CD4-positive, alpha-beta T cell treated with Interleukin-4 for 1 hour (primary cell): ENCODE measurements at places on chromosomes 6 and 20.
A peak's percentile ranks its signal among the peaks of the same experiment; 100 is the strongest.

DNA sequence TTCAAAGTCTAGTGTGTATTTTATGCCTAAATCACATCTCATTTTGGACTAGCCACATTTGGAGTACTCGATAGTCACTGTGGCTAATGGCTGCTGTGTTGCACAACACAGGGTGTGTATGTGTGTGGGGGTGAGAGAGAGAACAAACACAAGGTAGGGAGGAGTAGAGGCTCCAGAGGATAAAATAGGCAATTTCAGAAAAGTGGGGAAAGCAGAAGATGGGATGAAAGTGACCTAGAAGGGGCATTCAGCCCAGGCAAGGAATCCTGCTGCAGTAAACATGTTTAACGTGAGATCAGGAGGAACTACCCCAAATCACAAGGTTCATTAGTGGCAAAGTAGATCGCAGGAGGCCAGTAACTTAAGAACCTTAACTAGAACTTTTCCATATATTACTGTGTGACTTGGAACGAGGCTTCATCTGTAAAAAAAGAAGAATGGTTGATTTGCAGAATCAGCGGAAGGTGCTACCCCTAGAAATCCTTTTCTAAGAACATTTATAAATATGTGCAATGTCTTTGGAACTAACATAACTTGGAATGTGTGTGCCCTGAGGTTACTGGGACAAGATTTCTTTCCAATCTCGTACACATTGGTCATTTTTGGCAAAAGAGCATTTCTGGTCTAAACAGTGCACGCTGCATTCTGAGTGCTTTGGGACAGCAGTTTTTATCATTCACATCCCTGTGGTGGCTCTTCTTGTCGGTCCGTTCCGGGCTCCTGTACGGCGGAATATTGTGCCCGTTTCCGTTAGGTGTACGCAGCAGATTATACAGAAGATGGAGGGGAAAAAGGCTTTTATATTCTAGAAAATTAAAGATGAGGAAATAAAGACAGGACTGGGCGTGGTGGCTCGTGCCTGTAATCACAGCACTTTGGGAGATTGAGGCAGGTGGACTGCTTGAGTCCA is 2.6 kb downstream of the DUSP22 start:
- DNase-seq = no peak

- no peak for DNase-seq
Observed at GRCh38 chr20:10842116-10842515, 168.3 kb upstream of the JAG1 start.

DNA sequence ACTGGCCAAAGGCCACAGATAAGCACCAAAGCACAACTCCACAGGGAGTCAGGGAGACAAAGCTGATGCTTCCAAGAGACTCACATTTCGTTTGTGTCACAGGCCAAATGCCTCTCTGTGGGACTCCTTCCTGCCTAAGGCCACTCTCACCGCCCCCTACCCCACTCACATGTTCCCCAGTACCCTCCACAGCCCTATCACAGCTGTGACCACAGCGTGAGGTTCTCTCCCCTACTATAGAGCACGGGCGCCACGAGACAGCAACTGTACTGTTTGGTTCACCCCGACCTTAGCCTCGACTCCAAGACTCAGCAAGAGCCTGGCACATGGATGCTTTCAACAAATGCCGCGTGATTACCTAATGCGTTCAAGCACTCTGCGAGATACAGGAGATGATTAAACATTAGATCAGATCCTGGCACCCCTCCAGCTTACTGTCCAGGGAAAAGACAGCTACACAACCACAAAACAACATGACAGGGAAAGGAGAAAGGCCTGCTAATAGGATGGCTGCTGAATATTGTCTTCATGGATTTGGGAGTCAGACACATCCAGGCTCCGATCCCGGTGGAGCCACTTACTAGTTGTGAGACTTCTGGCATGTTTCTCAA is 105.5 kb downstream of the AGPAT4 start:
- DNase-seq = no peak

- no peak for DNase-seq
Observed at GRCh38 chr6:37141281-37142049, 28.5 kb upstream of the PIM1 start.

DNA sequence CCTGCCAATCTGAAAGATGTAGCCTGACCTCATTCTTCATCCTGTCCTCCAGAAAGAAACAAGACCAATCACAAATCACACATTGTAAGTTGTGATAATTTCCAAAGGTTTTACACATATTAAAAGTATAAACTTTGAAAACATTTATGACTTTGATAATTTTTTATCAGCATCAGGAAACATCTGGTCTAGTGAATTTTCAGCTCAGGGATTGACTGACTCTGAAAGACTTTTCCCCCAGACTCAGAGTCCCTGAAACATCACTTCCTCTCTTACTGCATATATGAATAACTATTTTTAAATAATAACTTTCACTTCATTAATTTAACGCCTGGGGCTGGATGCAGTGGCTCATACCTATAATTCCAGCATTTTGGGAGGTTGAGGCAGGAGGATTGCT is 48.5 kb upstream of the SSTR4 start:
- DNase-seq = no peak

DNA sequence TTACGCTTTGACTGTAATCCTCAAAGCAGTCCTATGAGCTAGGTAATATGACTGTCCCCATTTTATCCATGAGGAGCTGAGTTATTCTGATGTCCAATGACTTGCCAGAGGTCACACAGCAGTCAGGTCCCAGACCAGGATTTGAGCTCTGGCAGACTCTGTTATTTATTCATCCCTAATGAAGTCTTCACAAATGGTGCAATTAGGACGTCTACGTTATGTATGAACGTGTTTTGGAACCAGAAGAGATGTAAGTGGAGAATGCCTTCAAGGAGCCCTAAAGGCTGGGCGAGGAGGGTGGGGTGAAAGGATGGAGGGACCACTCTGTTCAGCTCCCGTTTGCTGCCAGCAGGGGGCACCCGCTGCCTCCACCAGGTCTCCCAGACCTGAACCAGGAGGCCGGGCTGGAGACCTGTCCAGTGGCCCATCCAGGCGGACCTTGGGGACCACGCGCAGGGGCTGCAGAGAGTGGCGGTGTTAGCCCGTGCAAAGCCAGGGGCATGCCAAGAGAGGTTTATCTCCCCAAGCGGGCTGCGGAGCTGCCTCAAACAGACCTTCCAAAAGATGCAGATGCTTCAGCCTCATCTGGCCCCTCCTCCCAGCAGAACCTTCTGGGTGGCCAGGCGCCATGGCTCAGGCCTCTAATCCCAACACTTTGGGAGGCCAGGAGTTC is 15.2 kb upstream of the ZNF335 start:
- peak; percentile 74 for DNase-seq

- DNase-seq = no peak
Observed at GRCh38 chr20:17698384-17698783, 1.4 kb upstream of the BANF2 start.

- no peak for DNase-seq
Observed at GRCh38 chr6:4352322-4352669, 216.9 kb upstream of the ECI2 start.

GRCh38 chr6:30735668-30736314 is 6.7 kb downstream of the FLOT1 start:
- no peak for DNase-seq

GRCh38 chr6:50681213-50681824 is 32.0 kb upstream of the TFAP2D start:
- DNase-seq = no peak

- no peak for DNase-seq
Observed at GRCh38 chr6:70622461-70622860, 45.2 kb upstream of the SMAP1 start.

- DNase-seq = no peak
Observed at GRCh38 chr6:1966713-1967112, 278.7 kb downstream of the GMDS start.

DNA sequence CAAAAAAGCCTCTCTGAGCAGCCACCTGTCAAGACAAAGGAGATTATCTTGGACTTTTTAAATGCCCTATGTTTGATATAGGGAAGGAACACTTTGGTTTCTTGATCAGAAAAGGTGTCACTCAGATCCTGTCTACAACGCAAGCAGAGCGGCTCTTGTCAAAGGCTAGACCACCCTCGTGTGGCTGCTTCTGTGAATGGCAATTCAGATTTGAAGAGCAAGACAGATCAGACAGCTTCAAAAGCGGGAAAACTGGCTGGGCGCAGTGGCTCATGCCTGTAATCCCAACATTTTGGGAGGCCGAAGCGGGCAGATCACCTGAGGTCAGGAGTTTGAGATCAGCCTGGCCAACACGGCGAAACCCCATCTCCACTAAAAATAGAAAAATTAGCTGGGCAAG is 10.1 kb upstream of the NXT1 start:
- peak; percentile 33 for DNase-seq

- no peak for DNase-seq
Observed at GRCh38 chr6:130853555-130854183, 26.5 kb downstream of the SMLR1 start.

- DNase-seq = no peak
Observed at GRCh38 chr20:32893263-32894025, 34.7 kb downstream of the EFCAB8 start.

GRCh38 chr6:1885576-1886011 is 275.9 kb downstream of the FOXC1 start:
- no peak for DNase-seq

- DNase-seq = no peak
Observed at GRCh38 chr6:40728643-40729042, 141.5 kb upstream of the LRFN2 start.

GRCh38 chr6:161954077-161954476 is 680.2 kb upstream of the AGPAT4 start:
- no peak for DNase-seq

DNA sequence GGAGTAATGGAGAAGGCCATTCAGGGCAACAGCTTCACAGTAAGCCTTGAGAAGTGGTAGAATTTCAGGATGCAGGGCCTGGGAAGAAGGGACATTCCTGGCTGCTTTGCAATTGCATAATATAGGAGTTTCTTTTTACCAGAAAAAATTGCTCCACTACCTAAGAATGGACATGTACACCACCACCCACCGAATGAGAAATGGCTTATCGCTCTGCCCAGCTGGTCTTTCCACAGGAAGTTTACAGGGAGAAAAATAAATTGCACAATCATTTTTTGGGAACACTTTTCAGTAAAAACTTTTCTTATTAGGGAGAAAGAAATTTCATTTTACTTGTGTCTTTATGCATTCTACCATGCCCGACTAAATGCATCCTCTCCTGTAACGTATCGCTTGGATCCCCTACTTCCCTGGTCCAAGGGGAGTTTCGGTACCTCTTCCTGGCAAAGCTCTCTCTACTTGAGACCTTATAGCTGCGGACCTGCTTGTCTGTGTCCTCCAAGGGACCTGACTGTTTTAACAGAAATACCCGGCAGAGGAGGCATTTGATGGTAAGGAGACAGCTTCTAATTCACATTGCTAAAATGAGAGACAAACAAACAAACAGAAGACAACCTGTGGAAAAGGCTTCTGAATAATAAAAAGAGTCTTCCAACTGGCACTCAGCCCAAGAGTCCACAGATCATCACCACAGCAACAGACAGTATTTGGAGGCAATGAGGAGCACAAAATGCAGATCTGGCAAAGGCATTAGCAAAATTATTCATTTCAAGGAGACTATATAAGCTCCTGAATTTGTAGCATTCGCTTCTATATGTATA is 54.2 kb downstream of the MAP3K5 start:
- DNase-seq = no peak

GRCh38 chr20:43983359-43983758 is 68.7 kb downstream of the TOX2 start:
- DNase-seq = no peak

DNA sequence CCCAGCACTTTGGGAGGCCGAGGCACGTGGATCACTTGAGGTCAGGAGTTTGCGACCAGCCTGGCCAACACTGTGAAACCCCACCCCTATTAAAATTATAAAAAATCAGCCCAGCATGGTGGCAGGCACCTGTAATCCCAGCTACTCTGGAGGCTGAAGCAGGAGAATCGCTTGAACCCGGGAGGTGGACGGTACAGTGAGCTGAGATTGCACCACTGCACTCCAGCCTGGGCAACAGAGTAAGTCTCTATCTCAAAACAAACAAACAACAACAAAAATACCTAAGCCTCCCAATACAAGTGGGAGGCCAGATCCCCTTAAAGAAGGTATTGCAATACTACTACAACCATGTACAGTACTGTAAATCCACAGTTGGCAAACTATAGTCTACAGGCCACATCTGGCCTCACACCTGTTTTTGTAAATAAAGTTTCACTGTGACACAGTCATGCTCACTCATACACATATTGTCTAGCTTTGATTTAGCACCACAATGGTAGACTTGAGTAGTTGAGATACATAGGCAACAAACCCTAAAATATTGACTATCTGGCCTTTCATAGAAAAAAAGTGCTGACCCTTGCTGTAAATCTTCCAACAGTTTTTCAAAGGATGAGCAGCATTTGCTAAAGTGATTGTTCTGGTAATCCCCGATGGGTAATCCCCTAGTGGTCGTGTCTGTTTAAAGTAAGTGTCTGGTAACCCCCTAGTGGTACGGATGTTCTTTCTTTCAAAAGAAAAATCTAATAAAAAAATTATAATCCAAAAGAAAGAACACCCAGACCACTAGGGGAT is 202.0 kb downstream of the RNGTT start:
- DNase-seq = peak; percentile 20

DNA sequence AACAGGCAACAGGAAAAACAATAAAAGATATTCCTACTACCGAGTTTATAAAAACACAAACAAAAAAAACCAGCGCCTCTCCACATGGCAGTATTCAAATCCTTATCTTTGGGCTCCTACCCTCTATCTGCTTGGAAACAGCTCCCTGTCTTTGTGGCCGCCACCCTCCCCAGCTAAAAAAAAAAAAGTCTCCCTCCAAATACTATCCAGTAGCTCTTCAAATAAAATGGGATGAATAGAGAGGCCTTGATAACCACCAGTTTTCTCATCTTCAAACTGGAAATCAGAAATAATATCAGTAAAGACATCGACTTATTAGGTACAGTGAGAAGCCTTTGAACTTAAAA is 96.2 kb downstream of the PSMG4 start:
- DNase-seq = no peak

GRCh38 chr6:68967549-68968300 is 332.6 kb downstream of the ADGRB3 start:
- peak; percentile 48 for DNase-seq

DNA sequence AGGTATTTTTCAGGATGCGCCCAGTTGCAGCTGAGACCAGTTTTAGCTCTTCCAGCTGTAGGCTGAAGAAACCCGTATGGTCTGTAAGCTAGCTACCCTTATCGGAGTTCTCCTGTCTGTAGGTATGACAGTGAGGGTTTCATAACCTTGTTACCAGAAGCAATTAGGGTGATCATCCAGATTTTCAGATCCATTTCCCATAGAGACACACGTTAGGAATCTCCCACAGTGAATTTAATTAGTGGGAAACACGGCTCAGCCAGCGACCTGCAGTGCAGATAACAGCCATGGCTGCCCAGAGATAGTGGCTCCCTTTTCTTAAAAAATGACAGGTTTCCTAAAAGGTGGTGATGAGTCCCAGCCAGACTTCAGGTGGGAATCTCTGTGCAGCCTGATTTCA is 111.1 kb downstream of the BTBD3 start:
- DNase-seq = no peak

GRCh38 chr20:58001381-58001780 is 227.1 kb downstream of the ANKRD60 start:
- DNase-seq = no peak

DNA sequence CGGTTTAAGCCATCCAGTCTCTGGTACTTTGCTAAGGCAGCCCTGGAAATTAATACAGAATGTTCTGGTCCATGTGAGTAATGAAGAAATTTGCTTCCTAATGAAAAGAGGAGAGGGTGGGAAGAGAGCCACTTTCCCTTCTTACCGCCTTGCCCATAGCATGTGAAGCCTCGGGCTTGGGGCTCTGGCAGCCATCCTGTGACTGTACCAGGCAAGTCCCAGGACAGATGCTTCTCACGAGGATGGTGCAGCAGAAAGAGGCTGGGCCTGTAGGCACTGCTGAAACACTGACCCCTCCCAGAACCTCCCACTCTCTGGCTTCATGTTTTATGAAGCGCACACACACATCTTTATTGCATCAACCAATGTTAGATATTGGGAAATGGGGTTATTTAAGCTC is 74.8 kb downstream of the IYD start:
- no peak for DNase-seq
